Retinal pigment epithelial cell (primary cell): ENCODE measurements at places on chromosomes 6 and 20.

DNA sequence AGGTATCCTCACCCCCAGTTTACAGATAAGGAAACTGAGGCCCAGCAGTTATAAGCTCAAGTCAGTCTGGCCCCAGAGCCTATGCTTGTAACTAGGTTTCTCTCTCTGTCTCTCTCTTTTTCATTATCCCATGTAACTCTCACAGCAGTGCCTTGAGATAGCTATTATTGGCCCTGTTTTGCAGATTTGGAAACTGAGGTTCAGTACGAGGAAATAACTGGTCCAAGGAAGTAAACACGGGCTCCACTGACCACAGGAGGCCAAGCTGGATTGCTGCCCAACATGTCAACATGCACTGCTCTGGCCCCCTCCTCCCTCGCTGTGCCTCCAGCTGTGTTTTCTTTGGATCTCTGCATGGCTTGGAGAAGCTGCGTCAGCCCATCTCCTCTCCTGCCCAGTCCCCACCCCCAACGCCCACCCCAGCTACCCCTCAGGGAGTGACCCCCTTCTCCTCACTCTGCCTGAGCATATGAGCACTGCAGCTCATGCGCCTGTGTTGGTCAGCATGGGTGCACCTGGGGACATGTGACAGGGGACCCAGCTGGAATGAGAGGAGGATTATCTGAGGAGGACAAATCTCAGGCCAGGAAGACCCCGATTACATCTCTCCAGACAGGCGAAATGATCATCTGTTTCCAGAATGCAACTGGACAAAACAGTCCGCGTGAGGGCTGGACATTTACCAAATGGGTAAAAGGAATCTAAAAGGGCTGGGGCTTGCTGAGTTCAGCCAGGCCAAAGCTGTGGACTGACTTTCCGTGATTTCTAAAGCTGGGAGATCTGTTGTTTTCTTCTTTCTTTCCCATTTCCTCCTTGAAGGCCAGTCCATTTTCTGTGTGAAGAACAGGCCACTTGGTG, 7.8 kb upstream of the PLTP start:
- no peak for DNase-seq

- no peak for DNase-seq
Observed at GRCh38 chr6:161100072-161100471, 108.5 kb downstream of the MAP3K4 start.

GRCh38 chr6:51678905-51679620, 408.4 kb downstream of the PKHD1 start:
- no peak for DNase-seq

- no peak for DNase-seq
Observed at GRCh38 chr6:134482593-134483270, 164.8 kb upstream of the SGK1 start.

- no peak for DNase-seq
Observed at GRCh38 chr20:34112600-34113101, 608 bp upstream of the EIF2S2 start.

DNA sequence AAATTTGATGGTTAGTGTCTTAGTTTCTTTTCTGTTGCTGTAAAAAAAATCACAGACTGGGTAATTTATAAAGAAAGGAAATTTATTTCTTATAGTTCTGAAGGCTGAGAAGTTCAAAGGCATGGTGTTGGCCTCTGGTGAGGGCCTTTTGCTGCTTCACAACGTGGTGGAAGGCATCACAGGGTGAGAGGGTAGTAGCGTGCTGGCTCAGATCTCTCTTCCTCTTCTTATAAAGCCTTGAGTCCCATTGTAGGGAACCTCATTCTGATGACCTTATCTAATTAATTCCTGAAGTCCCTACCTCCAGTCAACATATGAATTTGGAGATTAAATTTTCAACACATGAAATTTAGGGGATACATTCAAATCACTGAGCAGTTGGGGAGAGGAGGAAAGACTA, 62.0 kb downstream of the ARID1B start:
- no peak for DNase-seq

DNA sequence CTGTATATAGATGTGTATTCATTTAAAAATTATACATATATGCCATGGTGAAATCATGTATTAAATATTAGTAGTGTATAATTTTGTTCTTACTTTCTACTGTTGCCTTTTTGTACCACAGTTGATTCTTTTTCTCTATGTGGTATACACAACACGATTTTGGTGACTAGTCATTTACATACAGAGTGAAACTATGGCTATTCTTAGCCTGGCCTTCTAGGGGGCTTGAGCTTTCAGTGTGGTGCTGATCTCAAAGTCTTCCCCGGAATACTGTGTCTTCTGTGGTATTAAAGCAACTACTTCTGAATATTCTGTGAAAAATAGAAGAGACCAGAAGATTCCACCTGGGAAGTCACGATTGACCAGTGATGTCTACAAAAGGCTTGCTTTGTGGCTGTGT, 301.9 kb downstream of the UTRN start:
- no peak for DNase-seq

DNA sequence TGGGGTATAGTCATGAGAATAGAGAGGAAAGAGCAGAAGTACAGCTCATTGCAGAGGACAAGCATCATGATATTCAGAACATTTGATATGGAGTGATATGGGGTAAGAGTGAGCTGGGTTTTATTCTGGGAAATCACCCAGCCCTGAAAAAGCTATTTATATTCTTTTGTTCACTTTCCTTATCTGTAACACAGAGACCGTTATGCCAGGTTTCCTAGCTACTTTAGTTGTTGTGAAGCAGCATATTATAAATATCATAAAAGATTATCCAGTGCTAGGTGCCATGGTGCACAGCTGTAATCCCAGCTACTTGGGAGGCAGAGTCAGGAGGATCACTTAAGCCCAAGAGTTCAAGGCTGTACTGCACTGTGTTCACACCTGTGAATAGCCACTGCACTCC, 9.8 kb upstream of the DEFB129 start:
- DNase-seq = no peak

GRCh38 chr20:59176812-59177211, 13.2 kb downstream of the ZNF831 start:
- DNase-seq = no peak

GRCh38 chr6:106612671-106613416, 16.5 kb downstream of the RTN4IP1 start:
- DNase-seq = no peak

- no peak for DNase-seq
Observed at GRCh38 chr6:65707126-65707826, at the start of gene EYS. Gene EYS, minus strand, starts transcription at chr6:65707226. Its CDS starts 211,816 bp downstream, at chr6:65495410.

DNA sequence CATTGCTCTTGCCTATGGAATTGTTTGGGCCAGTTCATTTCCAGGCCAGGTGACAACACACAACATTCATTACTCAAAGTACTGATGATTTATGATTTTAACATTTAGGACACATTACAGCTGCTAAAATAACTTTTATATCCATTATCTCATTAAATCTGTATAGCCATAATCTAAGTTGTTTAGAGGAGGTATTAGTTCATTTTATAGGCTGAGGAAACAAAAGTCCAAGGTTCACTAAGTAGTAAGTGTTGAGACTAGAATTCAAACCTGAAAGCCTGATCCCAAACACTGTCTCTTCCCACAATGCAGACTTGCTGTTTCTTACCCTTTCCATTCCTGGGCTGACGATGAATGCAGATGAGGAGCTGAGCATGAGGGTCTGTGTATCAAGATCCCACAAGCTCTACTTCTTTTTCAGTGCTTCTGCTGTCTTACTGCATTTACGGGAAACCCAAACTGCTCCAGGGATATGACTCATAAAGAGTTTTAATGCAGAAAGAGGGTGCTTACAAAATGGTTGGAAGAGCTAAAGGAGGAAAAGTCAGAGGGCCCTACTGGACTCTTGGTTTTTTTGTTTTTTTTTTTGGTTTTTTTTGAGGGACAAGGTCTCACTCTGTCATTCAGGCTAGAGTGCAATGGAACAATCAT, 17.9 kb downstream of the TENT5A start:
- no peak for DNase-seq

DNA sequence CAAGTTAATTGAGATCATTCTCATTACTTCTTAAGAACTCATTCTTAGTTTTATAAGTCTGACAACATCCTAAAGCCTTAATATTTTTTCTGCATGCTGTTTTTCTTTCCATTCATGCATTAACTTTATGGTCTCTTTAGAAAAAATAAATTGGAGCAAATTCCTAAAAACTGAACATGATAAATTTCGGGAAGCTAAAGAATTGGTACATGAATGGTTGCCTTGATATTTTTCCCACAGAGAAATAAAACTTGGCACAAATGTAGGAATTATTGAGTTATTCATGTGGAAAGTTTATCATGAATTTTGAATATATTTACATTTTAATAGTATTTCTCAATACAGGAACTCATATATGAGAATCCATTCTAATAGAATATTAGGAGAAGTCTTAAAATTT, 115.9 kb downstream of the BMP5 start:
- DNase-seq = no peak

GRCh38 chr20:44765091-44765490, 19.4 kb downstream of the KCNK15 start:
- no peak for DNase-seq
